ENCODE measurements at places on chromosomes 1 and 21.
A peak's percentile ranks its signal among the peaks of the same experiment; 100 is the strongest.

DNA sequence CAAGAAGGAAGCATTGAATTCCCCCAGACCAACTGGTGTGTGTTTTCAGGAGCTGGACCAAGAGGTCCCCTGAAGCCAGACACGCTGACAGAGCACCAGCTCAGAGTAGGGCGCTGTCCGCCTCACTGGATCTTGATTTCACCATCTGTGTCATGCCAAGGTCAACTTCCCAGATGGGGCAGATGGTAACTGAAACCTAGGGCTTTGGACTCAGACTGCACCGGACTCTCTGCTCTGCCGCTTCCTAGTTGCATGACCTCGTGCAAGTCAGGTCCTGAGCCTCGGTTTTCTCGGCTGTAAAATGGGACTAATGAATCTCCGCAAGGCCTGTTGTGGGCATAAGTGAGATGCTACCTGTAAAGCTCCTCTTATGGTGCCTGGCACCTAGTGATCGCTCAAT lies 17.9 kb upstream of the CASZ1 start:
- no peak for DNase-seq

GRCh38 chr1:101278238-101278637 lies 41.4 kb downstream of the S1PR1 start:
- DNase-seq: no peak

DNA sequence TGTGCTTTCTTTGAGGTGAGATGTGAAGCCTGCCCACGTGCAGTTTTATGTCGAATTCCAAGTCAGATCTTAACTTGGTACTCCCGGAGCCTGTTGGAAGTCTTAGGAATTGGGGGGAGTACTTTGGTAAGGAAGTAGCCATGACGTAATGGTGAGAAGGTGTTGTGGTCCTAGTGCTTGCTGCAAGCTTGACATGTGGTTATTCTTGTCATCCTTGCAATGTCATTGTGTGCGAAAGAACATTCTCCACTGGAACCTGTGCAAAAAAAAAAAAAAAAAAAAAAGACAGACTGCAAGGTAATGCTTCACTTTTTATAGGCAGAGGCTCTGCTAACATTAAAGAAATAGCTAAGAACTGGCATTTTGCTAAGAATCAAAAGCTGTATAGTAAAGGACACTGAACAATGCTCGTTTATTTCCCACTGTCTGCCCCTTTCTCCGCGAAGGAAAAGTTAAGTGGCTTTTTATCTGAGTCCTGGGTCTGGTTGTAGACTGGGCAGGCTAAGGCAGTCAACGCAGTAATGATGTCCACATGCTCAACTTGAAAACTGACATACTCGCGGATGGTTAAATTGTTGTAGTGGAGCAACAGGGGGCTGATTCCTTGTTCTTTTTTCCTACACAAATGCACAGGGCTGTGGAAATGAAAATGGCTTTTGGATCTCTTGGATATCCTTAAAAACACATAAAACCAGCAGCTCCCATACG lies 2.1 kb downstream of the KAZN start:
- no peak for DNase-seq

DNA sequence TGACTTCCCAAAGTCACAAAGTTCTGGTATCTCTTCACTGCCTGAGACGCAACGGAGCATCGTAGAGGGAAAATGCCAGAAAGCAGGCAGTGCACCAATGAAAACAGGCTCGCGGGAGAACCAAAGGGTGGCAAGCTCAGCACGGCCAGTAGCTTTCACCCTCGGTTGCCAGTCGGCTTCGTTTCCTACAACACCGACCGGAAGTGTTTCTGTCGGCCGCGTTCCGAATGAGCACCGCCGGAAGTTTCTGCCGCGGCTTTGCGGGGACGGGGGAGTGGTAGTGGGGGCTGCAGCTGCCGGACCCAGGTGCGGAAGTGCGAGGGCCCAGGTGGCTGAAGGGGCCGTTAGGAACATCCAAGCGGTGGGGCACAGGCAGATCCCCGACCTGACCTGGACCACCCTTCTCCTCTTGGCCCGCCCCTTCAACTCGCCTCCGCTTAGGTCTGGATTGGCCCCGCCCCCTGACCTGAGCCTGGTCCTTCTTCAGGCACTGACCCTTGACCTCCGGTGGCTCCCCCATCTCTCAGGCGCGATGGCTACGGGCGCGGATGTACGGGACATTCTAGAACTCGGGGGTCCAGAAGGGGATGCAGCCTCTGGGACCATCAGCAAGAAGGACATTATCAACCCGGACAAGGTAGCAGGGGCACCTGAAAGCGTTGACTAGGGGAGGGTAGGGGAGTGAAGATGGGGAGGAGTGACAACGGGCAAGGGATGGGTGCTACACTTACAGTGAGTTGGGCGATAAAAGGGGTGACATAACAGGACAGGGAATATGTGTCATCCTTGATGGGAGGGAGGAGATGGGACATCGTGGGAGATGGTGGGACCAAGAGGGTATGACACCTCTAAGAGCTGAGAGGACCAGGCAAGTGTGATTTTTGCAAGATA lies at the start of gene DMAP1:
DMAP1 (plus strand) TSS at position 250 of the 891 bp plus-strand sequence; CDS start at position 533, 283 bp downstream.
- peak; percentile 77 for DNase-seq
